ENCODE measurements at places on chromosomes 1 and 21.

- DNase-seq: peak; percentile 61
Observed at GRCh38 chr1:238658763-238659162, 727.6 kb upstream of the CHRM3 start.

GRCh38 chr1:165481820-165482532, 37.0 kb upstream of the RXRG start:
- peak; percentile 73 for DNase-seq

GRCh38 chr1:37434292-37435225, 39.8 kb upstream of the ZC3H12A start:
- peak; percentile 43 for DNase-seq

GRCh38 chr1:26986658-26987057, 6.8 kb upstream of the TRNP1 start:
- DNase-seq: no peak

DNA sequence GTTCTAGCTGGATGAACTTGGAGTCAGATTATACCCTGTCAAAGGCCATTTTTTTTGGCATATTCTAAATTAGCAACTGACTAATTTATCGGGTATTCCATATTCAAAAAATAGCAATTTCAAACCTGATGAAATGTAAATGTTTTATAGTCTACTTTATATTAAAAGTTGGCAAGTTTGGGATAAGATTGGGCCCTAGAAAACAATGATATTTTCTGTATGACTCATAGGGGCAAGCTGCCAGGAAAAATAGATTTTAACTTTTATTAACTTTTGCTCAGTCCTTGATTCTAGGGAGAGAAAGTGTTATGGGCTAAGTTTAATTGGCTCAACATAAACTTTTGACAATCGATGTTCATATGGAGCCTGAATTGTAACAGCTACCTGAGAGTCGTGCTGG, 576.9 kb upstream of the B3GALT2 start:
- DNase-seq: peak; percentile 33

GRCh38 chr1:211492511-211493132, 660 bp upstream of the RD3 start:
- DNase-seq: no peak

- no peak for DNase-seq
Observed at GRCh38 chr1:78143673-78144072, 97.9 kb downstream of the GIPC2 start.

- DNase-seq: no peak
Observed at GRCh38 chr21:45284456-45284741, 3.3 kb downstream of the POFUT2 start.

GRCh38 chr1:3139871-3140361, 70.9 kb downstream of the PRDM16 start:
- no peak for DNase-seq

- DNase-seq: no peak
Observed at GRCh38 chr1:81312272-81312754, 488.4 kb upstream of the ADGRL2 start.

DNA sequence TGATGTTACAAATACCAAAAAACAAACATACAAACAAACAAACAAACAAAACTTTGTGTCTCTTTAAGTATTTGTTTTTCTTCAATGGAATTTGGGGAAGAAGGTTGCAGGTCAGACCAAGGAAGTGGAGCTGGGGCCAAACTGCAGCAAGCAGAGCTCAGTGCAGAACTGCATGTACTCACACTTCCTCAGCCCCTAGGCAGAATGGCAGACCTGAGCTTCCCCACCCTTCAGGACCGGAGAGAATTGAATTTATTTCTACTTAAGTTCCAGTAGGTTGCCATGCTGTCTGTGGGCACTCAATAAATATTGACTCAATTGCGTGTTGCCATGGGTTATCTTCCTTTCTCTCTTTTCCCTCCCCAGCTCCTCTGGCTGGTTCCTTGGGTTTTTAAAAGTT, 173.6 kb downstream of the PTGER3 start:
- DNase-seq: no peak

DNA sequence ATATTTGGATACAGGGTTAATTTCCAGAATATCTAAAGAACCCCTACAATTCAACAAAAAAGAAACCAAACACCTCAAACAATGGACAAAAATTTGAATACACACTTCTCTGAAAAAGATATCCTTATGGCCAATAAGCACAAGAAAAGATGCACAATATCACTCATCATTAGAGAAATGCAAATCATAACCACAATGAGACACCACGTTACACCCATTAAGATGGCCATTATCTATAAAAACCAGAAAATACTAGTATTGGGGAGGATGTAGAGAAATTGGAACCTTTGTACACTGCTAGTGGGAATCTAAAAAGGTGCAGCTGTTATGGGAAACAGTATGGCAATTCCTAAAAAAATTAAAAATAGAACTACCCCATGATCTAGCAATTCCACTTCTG, 4.9 kb downstream of the ADAM30 start:
- no peak for DNase-seq

DNA sequence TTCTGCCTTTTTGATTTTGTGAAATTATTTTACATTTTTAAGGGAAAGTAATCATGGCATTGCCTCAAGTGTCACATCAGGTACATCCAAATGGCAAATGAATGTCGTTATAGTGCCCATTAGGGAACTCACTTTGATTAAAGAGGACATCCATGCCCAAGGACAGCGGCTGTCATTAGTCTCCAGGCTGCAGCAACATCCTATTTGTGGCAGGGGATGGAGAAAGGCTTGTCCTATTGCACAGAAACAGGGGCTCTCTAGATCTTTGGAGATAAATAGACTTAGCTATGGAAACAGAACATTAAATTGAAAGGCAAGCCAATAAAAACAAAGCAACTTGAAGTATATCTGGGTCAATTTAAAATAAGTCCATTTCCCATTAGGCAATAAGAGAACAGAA, 439.3 kb downstream of the NEGR1 start:
- no peak for DNase-seq

DNA sequence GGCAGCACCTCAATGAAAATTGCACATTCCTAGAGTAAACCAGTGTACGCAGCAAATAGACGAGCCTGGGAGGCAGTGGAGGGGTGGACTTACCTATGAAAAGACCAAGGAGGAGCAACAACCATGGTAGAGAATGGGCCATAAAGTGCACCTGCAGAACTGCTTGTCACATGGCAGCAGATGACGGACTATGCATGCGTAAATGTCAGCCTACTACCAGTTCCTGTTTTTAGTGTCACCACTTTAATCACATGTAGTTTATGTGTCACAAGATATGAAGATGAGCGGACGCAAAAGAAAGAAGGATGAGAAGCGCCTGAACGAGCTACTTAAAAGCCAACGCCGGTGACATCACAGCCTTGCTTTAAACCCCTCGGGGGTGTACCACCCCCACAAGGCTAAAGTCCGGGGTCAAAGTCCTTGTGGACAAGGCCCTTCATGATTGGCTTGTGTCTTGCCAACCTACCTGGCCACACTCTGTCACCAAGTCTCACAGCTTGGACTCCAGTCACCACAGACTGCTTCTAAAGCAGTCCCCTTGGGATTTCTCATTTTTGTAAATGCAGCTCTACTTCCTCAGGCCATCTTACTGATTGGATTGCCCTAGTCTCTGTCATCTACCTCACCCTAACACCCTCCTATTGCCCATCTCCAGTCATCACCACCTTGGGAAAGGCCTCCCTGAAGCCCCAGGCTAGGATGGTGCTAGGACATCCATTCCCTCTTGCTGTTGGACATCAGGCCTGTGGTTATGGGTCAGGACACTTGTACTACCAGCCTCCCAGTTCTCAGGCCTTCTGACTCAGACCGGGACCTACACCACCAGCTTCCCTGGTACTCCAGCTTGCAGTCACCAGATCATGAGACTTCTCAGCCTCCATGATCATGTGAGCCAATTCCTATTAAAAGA, 6.0 kb upstream of the LY9 start:
- no peak for DNase-seq

DNA sequence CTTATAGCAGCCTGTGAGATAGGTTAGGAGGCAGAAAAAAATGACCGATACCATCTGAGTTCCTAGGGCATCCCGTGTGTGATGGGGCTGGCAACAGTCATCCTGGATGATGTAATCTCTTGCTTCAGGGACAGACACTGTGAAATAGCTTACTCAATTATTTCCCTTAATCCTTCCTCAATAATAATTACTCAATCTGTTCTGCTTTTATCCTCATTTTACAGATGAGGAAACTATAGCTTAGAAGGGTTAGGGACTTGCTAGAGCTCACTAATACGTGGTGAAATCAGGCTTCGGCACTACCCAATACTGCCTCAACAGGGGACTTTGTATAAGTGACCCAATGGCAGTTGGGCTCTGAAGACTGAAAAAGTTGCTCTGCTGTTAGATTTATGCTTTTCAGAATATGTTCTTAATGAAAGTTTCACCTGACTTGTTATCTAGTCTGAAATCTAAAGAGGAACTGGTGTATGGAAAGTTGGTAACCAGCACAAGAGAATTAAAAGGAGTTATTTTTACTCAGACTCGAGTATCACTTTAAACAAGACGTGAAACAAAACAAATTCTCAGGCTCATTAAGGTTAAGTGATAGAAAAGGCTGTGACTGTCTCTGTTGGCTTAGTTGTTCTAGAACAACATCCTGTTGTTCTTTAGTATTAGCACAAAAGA, 14.4 kb downstream of the CD55 start:
- DNase-seq: no peak

DNA sequence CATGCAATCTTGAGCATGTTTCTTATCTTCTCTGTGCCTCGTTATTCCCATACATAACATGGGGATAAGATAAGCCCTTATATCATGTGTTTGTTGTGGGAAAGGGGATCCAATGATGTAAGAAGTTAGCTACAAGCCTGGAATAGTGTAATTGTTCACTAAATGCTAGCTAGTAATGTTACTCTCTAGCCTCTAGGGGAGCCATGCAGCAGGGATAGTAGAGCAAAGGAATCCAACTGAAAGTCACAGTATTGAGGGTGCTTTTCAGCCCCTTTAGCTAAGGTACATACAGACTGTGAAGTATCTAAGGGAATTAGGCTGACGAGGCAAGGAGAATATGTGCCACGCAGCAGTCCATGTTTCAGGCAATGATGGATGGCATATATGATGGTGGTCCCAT, 46.9 kb downstream of the IL23R start:
- DNase-seq: no peak

DNA sequence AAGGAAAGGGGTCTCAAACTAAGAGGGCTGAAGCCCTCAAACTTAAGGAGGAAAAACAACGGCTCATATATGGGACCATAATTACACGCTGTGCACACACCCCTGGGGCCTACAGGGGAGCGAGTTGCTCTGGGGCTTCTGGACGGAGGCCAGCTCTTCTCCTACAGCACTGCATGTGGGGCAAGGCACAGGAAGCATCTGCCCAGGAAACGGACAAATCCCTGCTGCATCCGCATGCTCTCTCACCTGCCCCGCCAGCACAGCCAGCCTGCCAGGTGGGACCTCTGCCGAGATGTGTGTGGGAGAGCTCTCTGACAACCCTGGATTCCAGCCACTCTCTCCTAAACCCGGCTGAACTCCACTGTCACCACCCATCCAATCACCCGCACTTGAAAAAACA, 54.1 kb downstream of the MRPL37 start:
- DNase-seq: peak; percentile 66

GRCh38 chr1:185969028-185969427, 234.8 kb downstream of the HMCN1 start:
- DNase-seq: peak; percentile 61

DNA sequence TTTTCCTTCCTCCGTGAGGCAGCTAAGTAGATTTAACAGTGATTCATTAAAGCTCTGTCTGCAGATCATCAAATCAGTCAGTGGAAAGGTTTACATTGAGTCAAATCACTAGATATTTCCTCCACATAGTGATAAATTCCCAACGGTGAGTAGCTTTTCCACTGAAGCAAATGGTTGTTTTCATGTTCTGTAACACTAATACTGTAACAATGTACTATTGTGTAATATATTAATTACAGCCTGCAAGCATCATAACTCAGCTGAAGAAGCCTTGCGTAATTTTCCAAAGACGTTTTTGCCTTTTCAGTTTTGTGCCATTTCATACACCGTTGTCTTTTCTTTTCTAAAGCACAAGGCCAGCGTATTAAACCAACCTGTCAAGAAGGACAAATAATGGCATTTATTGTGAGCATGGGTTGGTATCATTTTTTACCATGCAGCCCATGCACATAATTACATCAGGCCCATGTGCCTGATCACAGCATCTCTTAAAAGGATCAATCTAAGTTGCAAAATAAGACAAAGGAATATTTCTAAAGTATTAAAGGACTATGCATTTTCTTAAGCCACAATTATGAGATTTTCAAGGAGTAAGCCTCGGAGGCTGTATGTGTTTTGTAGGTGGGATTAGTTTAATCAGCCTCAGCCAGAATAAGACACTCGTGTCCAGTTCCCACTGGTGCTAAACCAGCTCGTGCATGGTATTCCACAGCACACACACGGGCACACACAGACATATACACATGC, 16.7 kb upstream of the PDE9A start:
- no peak for DNase-seq

DNA sequence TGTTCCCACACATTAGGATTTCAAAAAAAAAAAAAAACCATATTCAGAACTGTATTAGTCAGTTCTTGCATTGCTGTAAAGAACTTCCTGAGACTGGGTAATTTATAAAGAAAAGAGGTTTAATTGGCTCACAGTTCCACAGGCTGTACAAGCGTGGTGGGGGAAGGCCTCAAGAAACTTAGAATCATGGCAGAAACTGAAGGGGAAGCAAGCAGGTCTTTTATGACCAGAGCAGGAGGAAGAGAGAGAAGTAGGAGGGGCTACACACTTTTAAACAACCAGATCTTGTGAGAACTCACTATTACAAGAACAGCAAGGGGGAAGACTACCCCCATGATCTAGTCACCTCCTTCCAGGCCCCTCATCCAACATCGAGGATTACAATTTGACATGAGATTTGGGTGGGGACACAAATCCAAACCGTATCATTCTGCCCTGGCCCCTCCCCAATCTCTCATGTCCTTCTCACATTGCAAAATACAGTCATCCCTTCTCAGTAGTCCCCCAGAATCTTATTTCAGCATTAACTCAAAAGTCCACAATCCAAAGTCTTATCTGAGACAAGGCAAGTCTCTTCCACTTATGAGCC, 51.8 kb downstream of the POU2F1 start:
- no peak for DNase-seq

DNA sequence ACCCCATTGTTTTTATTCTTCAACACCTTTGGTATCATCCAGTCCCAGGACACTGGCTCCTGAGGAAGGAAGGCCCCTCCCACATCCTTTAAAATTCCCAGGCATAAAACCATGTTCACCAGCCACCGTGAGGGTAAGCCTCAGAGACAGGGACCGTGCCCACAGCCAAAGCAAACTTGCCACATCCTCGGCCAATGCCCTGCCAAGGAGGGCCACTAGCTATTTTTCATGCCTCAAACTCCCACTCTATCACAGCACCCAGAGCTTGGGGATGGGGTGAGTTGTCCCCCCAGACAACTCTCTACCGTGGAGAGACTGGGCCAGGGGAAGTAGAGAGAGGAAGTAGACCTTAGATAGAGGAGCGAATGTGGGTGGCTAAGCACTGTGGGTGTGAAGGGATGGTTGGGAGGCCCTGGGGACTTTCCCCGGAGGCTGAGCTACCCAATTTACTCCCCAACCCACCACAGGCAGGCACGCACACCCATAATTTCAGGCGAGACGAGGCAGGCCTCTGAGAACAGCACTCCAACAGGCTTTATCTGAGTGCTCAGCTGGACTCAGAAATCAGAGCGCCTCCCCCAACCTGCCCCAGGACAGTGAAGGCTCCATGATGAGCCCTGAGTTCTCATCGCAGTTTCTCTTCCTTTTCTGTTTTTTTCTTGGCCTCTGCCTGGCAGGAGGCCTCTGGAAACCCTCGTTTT, 15.9 kb upstream of the BTG2 start:
- no peak for DNase-seq

- DNase-seq: peak; percentile 41
Observed at GRCh38 chr1:64663668-64664067, 81.2 kb upstream of the RAVER2 start.

All from astrocyte of the spinal cord (primary cell).